ENCODE measurements at places on chromosomes 1 and 21.

DNA sequence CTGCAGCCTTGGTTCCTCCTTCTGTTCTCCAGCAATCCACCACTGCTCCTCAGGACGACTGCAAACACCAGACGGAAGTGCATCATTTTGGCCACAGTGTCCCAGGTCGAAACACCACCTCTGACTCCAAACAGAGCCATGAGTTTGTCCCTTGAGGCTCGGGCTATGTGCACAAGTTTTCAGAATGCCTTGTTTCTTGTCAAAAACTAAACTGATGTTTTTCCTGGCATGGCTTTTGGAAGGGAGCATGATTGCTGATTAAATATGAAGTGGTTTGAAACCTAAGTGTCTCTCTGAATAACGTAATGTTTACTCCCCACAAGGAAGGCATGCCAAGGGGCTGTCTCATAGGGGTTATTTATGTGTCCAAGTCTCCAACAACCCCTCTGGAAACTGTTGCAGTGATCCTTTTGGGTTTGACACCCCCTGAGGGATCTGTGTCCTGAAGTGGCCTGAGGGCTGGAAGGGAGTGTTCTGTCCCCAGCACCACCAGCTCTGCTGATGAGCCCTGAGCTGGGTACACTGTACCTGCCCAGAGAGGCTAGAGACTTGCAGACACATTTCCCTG lies 132.7 kb downstream of the PLPP3 start:
- no peak for DNase-seq

DNA sequence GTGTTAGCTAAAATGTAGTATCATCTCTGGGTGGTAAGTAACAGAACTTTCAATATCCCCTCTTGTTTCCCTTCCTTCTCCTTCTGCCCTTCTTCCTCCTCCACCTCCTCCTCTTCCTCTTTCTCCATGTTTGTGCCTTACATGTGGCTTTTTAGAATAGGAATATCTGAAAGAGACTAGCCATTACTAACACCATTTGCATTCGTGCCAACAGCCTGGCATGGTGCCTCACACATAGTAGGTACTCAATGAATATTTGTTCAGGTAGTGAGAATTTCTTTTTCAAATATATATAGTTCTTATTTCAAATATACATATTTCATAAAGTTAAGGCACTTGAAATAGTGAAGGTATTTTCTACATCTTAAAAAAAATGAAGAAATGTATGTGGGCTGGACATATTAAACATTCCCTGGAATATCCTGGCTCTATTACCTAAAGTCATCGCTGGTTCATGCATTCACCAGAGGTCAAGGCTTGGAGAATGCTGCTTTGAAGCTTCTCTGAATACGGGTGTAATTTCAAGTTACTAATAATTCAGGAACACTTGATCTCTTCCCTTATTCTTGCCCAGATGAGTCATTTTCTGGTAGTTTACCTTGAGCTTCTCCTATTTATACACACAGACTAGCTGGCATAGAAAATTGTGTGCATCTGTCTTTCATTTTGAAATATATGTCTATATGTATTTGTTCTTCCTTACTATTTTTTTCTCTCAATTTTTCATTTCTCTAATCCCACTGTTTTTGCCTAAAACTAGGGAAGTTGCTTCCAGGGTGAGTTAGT lies 319.4 kb downstream of the TGFB2 start:
- DNase-seq, result no peak

- no peak for DNase-seq
These were observed 6.2 kb downstream of the MAP1LC3C start for GRCh38 chr1:241992734-241993133.

GRCh38 chr21:43021756-43022600 lies 47.6 kb downstream of the PKNOX1 start:
- DNase-seq, result no peak

DNA sequence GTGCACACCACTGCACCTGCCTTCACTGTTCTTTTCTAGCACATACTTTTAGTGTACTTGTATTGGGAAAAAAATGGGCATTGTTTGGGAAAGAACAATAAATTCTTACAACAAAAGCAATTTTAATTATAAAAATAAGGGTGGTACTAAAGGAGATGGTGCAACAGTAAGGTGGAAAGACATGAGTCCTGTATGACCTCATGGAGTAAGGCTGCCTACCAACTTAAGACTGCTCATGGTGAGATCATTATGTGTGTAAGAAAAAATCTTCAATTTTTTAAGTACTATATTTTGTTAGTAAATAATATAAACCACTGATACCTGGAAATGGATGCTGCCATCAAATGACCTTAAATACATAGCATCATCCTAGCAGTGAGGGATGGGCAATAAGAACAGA lies 29.6 kb upstream of the PHGDH start:
- no peak for DNase-seq

DNA sequence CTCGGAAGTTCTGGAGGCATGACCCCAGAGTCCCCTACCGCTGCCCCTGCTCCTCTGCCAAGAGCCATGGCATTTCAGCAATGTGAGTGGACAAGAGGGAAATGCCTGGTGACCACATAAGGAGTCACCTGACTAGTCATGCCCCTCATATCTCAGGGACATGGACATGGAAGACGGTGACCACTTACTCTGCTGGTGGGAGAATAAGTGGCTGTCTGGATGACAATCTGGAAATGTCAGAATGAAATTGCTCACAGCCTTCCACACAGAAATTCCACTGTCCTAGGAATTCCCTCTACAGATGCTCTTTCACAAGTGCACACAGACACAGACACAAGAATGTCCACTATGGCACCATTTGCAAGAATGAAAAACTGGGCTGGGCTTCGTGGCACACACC lies 24.3 kb upstream of the PLEKHG5 start:
- no peak for DNase-seq
